AG08395 (cell line): ENCODE measurements at places on chromosomes 16 and 17.
A peak's percentile ranks its signal among the peaks of the same experiment; 100 is the strongest.

GRCh38 chr17:76078860-76079534 is at the start of gene ZACN:
TSS of gene ZACN (plus strand) at chr17:76079182. CDS start at chr17:76079265, 83 bp downstream.
- no peak for DNase-seq

- no peak for DNase-seq
These were observed at the start of gene SYNGR3 for GRCh38 chr16:1989209-1990100. TSS of gene SYNGR3 (plus strand) at chr16:1989970. CDS start at chr16:1990103, 133 bp downstream.

GRCh38 chr17:2724784-2725164 is 13.2 kb upstream of the CLUH start:
- peak; percentile 53 for DNase-seq

DNA sequence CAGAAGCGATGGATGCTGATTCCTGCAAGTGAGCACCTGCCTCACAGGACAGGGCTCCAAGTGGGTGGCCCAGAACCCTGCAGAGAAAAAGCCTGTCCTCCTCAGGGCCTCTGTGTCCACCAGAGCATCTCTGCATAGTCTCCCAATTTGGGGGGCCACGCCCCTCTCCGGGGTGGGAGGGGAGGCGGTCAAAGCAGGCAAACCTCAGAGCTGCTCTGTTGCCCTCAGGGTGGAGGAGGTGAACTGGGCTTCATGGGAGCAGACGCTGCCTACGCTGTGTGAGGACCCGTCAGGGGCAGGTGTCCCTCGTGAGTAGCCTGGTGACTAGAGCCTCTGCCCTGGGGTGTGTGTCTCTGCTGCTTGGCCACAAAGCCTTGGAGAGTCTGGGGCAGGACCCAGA is 19.3 kb downstream of the TRPV2 start:
- no peak for DNase-seq

DNA sequence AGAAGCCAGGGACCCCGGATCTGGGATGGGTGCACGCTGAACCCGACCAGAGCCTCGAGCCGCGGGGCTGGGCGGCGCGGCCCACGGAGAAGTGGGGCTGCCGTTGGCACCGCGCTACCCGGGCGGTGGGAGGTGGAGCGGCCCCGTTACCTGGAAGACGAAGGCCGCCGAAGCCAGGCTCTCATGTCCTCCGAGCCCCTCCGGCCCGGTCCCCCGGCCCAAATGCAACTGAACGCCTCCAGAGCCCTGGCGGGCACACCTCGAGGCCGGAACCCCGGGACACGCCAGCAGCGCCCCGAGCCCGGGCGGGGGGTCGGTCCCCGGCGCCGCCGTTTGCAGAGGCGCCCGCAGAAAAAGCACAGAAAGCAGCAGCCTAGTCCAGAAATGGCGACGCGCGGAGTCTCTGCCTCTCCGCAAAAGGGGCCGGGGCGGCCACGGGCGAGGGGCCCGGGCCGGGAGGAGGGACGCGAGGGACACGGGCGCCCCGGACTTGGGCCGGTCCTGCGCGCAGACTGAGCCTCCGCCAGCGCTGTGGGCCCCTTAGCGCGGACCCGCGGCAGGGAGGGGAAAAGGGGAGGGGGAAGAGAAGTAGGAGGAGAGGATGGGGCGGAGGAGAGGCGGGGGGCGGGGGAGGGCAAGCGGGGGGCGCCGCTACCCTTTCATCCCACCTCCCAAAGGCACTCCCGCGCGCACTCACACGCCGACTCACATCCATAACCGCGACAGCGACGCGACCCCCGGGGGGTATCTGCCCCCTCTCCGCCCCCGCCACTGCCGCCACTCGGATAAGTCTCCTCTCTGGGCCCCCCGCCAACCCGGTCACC is 1.4 kb downstream of the AXIN2 start:
- DNase-seq: no peak

GRCh38 chr16:74742051-74742481 is 32.6 kb downstream of the FA2H start:
- DNase-seq: no peak

DNA sequence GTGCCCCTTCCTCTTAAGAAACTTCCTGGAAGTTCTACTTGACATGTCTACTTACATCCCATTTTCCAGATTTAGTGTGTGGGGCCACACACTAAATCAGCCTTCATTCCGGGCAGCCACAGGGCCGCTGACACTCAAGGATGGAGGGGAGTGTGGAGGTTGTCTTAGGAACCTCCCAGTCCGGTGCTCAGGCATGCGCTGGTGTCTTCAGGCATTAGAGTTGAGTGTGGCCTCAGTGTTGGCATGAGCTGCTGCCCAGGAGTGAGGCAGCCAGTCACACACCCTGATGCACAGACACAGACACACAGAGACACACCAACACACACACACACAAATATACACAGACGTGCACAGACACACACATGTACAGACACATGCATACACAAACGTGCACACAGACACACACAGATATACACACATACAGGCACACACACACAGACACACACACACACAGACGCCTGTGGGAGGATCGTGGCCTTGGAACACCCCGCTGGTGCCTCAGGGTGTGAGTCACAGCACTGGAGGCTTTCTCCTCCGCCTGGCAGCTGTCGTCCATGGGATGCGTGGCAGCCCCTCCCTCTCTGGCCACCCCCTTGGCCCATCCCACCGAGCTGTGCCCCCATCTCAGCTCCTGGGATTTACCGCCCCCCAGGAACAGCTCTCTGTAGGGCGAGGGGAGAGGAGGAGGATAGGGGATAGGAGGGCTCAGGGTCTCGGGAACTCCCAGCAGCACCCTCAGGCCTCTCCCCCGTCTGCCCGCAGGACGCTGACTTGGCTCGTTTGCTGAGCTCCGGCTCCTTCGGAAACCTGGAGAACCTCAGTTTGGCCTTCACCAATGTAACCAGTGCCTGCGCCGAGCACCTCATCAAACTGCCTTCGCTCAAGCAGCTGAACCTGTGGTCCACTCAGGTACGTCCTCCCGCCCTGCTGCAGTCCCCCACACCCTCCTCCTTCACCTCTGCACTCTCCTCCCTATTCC is 75.6 kb upstream of the PLCG2 start:
- peak; percentile 87 for DNase-seq

DNA sequence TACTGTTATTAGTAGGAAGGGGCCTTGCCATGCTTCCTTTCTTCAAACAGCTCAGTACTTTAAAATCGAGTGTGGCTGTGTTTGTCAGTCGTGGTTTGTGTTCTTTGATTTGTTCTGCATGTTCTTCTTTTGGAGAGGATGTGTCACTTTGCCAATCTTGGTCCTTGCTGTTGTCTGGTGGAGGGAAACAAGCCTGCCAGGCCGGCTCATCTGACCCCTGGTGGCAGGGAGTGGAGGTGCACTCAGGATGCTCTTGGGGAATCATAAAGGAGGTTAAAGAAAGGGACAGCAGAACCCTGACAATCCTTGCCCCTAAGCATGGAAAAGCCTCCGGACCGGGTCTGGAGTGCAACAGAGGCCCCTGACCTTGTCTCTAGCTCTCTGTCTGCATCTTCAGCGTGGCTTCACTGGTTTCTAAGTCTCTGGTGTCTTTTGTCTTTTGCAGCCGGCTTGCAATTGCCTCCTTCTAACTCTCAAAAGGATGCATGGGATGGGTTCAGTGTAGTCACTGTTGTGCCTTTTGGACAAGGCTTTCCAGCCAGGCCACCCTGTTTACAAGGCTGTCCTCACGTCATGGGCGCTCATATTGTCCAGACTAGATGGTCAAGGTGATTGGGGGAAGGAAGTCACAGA is 135.8 kb downstream of the WWOX start:
- peak; percentile 88 for DNase-seq

GRCh38 chr16:30697264-30698138 is 1.5 kb upstream of the SRCAP start:
- DNase-seq: peak; percentile 95
